Activated T-cell treated with anti-CD3 and anti-CD28 coated beads for 48 hours (primary cell): ENCODE measurements at places on chromosomes 13 and 19.

- no peak for DNase-seq
Observed at GRCh38 chr13:111548301-111548700, 227.9 kb downstream of the TEX29 start.

DNA sequence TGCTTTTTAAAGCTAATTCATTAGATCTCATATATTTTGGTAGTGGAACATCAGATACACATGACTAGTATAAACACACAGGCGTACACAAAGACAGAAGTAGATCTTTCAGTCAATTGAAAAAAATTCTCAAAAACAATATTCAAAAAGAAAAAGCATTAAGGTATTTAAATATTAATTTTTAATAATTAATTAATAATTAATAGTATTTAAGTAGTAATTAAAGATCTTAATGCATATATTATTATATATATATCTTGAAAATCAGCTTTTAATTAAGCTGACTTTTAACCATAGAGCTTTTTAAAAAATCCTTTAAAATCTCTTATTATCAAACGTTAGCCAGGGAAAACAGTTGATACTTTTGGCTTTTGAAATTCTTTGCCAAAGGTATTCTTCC is 489.4 kb upstream of the PCDH20 start:
- no peak for DNase-seq

DNA sequence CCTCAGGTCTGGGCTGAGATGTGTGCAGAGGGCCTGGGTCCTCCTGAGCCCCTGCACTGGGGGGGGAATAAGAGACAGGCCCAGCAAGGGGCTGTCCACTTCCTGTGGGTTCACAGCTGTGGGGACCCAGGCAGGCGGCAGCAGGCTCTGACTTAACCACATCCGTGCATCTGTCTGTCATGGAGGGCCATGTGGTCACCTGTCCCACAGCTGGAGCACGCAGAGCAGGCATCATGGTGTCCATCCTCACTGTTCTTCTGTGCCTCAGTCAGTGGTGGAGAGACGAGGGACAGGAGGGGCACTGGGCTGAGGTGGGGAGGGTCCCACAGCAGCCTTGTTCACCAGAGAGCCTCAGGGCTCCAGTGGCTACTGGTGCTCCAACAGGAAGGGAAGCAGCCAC is 16.3 kb upstream of the KIR3DL3 start:
- no peak for DNase-seq

GRCh38 chr19:24159707-24160106 is 72.7 kb downstream of the ZNF254 start:
- DNase-seq: no peak

GRCh38 chr19:1862068-1862423 is 1.3 kb downstream of the KLF16 start:
- no peak for DNase-seq

DNA sequence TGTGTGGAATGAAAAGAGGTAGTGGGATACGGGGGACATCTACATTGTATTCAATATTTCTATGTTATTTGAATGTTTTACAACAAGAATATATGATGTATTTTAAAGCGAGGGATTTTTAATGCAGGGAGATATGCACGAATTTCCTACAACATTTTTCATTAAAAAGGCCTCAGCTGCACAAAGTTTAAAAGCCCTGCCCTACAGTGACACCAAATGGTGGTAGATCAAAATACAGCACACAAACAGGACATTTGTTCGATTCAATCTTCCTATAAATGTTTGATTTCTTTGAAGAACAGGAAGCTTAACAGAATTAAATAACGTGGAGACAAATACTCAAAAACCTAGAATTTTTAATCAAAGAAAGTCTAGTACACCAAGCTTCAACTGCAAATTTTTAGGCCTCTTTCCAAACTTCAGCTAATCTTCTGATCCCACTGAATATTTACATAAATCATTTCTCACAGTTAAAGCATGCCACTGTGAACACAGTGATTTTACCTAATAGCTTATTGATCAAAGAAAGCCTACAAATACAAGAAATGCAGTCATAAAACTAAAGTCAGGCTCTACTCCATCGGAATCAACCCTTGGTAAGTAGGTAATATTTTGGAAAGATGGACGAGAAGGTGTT is 257.2 kb downstream of the DIAPH3 start:
- DNase-seq: no peak

GRCh38 chr13:76762721-76763120 is 123.5 kb downstream of the KCTD12 start:
- no peak for DNase-seq

DNA sequence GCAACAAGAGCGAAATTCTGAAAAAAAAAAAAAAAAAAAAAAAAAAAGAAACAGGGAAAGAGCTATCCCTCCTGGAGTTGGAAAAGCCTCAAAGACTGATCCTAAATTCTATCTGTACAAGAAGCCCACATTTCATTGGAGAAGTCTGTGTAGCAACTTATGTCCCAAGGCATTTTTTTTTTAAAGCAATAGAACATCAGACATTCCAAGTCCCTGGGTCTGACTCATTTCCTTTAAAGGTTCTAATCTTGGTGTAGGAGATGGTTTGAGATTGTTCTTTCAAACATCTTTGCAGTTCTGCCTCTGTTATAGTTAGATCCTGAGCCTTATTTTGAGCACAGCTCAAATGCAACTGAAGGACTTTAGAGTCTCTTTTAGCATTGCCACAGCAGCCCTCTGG is 706.5 kb upstream of the MIR17HG start:
- no peak for DNase-seq
